Hepatocyte (in vitro differentiated cells): ENCODE measurements at places on chromosomes 11 and 22. TPM values are rescaled to one million over a fixed set of nuclear protein-coding genes. Genes with fewer than 3 reads are reported as not detected.

DNA sequence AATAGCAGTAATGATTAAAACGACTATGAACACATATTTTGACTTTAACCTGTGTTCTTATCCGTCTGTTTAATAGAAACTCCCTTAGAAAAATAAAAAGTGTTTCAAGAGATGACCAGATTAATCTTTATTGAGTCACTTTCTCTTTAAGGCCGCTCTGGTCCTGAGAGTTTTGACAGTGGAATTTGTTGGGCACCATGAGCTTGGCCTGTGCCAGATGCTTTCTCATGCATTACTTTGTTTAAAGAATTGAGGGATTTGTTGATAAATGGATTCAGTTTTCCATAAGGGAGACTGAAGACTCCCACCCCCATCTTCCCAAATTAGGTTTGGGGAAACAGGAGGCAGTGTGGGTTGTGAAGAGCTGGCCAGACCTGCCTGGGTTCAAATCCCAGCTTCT is 53.2 kb upstream of the ALX4 start:
- H3K36me3 ChIP-seq = no peaks in the 10 kb centered on the region
- no peak for DNase-seq
- no peak overlapping the region for H3K27ac ChIP-seq
- no peaks in the 10 kb centered on the region for H3K27me3 ChIP-seq

DNA sequence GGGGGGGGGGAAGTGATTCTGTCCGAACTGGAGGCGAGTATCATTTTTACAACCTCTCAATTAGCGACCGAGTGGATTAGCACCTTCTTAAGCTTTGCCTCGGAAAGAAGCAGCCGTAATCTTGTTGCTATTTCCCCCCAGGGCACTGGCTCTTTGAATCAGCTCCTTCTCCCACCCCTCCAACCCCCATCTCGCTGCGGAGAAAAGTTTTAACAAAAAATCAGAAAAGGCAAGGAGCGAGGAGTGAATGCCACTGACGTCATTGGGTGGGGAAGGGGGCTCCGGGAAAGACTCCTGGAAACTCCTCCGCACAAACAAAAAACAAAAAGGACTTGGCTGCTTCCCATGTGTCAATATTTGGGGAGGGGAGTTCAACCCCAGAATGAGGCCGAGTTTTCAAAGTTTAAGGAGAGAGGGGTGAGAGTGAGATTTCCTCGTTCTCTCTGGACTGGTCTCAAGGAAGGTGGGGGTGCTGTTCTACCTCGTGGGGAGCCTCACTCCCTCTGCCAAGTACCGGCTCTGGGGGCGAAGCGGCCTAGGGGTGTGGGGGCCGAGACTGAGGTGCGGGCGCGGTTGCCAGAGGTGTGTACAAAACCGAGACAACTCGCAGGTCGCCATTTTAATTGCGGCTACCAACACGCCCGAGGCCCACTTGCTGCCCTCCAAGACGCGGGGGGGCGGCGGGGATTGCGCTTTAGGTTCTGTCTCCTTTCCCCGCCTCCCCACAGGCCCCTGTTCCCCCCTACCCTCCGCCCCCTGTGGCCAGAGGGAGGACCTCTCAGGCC is 2.5 kb upstream of the PAX6 start:
- no peak overlapping the region for H3K27ac ChIP-seq
- DNase-seq = no peak
- no peak overlapping the region for H3K4me3 ChIP-seq
- H3K36me3 ChIP-seq = no peaks in the 10 kb centered on the region
- H3K27me3 ChIP-seq = peaks cover 100% of the 10 kb centered on the region

- no peaks in the 10 kb centered on the region for H3K36me3 ChIP-seq
- H3K27ac ChIP-seq = no peak overlapping the region
- DNase-seq = no peak
- no peaks in the 10 kb centered on the region for H3K4me1 ChIP-seq
Measured at GRCh38 chr11:130413405-130414106, 14.9 kb downstream of the ADAMTS8 start.

GGTLC2 gene
- total RNA-seq = 0.37 TPM in 1 of 2 replicates, not detected in the other

- no peak overlapping the region for H3K4me3 ChIP-seq
- H3K27ac ChIP-seq = no peak overlapping the region
- no peak for DNase-seq
- H3K36me3 ChIP-seq = no peaks in the 10 kb centered on the region
- no peaks in the 10 kb centered on the region for H3K4me1 ChIP-seq
Measured at GRCh38 chr22:35152316-35152715, 86.4 kb downstream of the ISX start.

DNA sequence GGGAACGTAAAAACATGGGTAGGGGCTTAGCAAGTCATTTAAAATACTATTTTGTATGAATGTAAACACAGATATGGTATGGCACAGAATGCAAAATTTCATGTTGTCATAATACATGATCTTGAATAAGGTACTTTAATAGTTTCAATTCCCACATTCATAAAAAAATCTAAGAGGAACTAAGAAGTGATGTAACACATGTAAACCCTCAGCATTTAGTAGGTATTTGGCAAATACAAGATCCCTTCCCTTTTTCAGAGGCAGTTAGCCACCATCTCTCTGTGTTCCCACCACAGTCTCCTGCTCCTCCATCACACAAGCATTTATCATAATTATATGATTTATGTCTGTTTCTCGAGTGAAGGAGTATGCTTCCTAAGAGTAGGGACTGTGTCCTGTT is 251.8 kb downstream of the TENM4 start:
- H3K36me3 ChIP-seq = no peaks in the 10 kb centered on the region
- DNase-seq = no peak

DNA sequence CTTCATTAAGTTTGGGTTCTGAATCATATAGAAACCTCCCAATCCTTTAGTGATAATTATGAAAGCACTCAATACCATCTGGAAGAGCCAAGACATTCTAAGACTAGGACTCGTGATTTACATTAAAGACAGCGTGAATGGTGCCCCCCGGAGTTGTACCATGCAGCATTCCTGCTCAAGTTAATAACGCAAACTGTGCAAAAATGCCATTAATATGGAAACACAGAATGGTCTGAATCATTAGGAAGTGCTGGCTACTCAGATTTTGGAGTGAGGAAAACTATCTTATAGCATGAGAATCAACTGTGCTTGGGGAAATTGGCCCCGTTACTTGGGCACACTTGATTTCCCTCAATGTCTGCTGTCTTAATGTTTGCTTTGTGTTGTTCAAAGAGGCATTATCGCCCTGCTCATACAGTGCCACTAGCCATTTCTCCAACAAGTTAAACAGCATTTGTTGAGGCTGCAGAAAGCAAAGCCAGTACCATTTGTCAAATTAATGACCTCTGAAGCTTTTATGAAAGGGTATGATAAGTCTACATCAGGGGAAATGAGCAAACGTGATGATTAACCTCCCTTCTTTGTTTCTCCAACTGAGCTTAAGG is 18.5 kb upstream of the TPH1 start:
- H3K4me3 ChIP-seq = no peak overlapping the region
- no peak for DNase-seq
- H3K4me1 ChIP-seq = peaks cover 6% of the 10 kb centered on the region
- H3K27ac ChIP-seq = no peak overlapping the region

- no peak for DNase-seq
- H3K4me3 ChIP-seq = no peak overlapping the region
- no peak overlapping the region for H3K27ac ChIP-seq
Measured at GRCh38 chr22:50728523-50728931, 9.5 kb upstream of the ACR start.

DNA sequence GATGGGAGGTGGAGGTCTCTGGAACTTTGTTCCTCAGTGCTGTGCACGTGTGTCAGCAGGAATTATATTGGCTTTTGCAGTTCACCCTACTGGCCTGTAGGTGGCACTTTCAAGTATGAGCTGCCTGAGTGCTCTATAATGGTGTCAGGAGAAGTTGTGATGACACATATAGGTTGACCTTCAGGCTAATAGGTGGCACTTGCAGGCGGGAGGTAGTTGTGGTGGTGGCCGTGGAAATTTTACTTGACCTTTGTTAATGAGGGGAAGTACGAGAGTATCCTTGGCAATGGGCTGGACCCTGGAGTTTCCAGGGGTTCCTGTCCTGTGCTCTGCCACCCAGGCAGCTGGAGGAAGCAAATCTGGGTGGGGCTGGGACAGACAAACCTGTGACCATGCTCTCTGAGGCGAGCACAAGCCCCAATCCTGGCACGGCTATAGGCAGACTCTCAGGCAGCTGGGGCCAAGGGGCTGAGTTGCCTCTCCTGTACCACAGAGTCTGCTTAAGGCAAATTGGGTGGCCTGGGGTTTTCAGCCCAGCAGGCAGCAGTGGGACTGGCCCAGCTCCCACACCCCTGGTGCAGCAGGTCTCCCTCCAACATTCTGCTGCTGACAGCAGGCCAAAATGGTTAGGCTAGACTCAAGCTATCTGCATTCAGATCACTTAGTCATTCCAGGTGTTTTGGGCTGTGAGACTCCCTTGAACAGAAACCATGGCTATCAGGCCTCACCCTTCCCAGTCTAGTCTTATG is 147.5 kb upstream of the CTSC start:
- H3K4me3 ChIP-seq = no peak overlapping the region
- H3K27ac ChIP-seq = no peak overlapping the region
- peak; percentile 49 for DNase-seq
